ENCODE measurements at places on chromosomes 2 and 18.

DNA sequence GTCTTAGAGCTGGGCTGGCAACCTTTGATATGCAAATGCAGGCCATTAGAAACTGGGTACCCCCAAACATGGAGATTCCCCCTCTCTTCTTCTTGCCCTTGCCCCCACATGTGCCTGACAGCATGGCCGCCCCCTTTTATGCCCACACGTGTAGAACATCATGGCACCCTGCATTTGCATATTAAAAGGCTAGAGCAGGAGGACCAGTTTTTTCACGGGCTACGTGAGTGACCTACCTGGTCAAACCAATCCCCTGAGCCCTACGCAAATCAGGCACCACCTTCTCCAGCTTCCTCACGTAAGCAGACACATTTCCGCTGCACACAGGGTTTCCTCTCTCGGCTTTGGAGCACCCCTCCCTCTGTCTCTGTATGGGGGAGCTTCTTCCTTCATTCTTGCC is 110.9 kb upstream of the COPS8 start:
- DNase-seq, result no peak

DNA sequence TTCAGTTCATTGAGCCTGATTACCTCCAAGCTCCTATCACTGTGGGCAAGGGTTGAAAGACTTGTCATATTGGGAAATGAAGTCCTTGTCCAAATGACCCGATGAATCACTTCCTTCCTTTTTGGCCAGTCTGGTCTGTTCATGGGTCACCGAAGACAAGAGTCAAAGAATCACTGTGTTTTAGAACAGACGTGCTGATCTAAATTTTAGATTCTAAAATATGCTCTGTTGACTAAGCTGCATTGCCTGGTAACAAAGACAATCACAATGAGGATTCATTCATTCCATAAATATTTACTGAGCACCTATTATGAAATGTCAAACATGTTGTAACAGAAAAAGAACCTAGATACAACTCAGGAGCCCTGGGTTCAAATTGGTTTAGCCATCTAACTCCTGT is 99.4 kb upstream of the RND3 start:
- DNase-seq, result no peak

DNA sequence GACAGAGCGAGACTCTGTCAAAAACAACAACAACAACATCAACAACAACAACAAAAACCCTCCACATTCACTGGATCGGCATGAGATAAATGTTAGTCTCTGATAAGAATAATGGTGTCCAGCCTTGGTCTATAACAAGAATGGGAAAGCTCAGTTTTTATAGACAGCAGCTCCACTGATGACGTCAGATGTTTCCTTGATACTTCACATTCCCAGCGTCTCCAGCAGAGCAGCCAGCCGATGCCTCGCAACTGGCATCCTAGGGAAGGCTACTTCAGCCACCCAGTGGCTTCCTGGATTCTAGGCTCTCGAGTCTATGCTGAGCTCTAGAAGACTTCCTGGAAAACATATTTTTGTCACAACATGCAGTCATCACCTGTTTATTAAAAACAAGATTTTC is 271.4 kb upstream of the SMIM21 start:
- DNase-seq, result no peak

- no peak for DNase-seq
Observed at GRCh38 chr2:9071032-9071431, 67.5 kb upstream of the MBOAT2 start.

- DNase-seq, result no peak
Observed at GRCh38 chr2:109455731-109456691, 157.8 kb downstream of the SEPTIN10 start.

- no peak for DNase-seq
Observed at GRCh38 chr2:207061181-207061580, 104.6 kb downstream of the KLF7 start.

- no peak for DNase-seq
Observed at GRCh38 chr2:232300894-232301387, 77.6 kb upstream of the ALPP start.

DNA sequence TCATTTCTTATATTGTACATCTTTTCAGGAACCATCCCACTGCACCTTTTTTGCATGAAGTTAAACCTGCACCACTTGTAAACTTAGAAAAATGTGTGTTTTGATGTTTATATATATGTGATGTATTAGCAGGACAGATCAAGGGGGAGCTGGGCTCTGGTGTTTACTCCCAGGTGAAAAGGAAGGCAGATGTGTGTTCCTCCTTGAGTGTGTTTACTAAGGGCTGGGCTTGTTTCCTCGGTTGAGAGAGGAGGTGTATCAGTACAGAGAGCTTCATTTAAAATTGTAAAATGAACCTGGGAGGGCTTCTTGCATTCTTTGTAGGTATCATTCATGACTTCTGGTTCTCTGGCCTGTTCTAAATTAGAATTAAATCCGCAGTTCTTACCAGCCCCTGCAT is 14.8 kb downstream of the LPIN1 start:
- DNase-seq, result no peak

DNA sequence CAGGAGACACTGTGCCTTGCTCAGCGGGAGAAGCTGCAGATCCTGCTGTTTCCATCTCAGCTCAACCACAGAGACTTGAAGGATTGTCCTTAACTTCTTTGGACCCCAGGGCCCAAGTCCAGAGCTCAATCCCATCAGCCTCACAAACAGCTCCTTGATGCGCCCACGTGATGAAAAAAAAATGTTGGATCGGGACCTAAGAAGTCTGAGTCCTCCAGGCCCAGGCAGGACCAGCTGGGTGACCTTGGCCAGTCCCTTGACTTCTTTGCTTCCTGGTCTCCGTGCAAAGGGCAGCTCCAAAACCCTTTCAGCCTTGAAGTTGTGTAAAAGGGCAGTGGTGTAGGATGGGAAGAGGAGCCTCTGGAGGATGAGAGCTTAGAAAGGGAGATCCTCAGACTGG is 175.5 kb downstream of the ZFP36L2 start:
- DNase-seq, result no peak

DNA sequence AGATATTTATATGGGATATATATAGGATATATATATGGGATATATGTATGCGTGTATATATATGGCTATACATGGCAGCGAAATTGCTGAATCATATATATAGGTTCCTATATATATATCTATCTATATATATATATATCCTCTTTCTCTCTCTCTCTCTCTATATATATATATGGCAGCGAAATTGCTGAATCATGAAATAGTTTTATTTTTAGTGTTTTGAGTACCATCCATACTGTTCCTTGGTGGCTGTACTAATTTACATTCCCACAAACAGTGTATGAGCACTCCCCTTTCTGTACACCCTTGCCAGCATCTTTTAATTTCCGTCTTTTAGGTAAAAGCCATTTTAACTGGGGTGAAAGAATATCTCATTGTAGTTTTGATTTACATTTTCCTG is 397.6 kb upstream of the LINC00305 start:
- DNase-seq, result no peak

DNA sequence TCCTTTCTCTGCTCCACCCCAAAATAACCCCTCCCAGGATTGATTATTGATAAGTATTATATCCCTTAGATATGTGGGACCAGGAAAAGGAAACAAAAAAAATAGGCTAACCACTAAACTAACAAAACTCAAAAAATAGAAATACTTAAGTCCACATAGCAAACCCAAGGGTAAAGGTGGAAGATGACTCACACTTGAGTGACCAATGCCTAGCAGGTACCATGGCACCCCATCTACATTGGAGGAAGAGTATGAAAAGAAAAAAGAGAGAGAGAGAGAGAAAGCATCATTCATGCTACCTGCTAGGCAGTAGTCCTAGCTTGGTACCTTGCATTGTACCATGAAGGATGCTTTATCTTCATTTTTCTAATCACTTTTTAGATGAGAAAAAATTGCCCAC is 6.3 kb downstream of the EXOC6B start:
- no peak for DNase-seq

GRCh38 chr2:84619794-84620371 is 103.6 kb downstream of the DNAH6 start:
- DNase-seq, result no peak

GRCh38 chr2:23760736-23761135 is 166.2 kb downstream of the ATAD2B start:
- DNase-seq, result no peak

- no peak for DNase-seq
Observed at GRCh38 chr2:122166820-122167219, 411.4 kb downstream of the TSN start.

DNA sequence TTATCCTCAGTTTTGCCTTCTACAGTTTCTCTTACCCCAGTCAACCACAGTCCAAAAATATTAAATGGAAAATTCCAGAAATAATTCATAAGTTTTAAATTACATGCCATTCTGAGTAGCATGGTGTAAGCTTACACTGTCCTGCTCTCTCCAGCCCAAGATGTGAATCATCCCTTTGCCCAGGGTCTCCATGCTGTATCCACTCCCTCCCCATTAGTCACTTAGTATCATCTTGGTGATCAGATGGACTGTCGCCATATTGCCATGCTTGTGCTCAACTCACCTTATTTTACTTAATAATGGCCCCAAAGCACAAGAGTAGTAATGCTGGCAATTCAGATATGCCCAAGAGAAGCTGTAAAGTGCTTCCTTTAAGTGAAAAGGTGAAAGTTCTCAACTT is 18.5 kb upstream of the CCNT2 start:
- DNase-seq, result no peak

- peak; percentile 29 for DNase-seq
Observed at GRCh38 chr2:10544252-10544651, 96.1 kb upstream of the ODC1 start.

- DNase-seq, result no peak
Observed at GRCh38 chr2:11568436-11568835, 34.6 kb downstream of the GREB1 start.

DNA sequence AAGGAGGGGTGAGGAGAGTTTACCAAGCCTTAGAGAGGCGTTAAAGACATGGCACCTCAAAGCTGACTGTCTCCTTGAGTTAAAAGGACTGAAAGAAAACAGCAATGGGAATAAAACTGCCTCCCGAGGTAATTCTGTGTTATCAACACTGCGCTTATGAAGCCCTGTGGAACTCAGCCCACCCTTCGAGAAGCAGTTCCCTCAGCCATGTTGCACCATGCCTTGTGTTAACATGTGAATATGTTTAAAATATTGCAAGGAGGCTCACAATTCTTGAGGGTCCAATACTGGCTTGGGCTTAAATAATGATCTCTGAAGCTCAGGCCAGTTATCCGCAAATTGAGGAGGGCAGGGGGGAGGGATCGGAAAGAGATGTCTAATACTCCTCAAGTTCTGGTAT is 14.7 kb downstream of the KLF7 start:
- DNase-seq, result no peak

DNA sequence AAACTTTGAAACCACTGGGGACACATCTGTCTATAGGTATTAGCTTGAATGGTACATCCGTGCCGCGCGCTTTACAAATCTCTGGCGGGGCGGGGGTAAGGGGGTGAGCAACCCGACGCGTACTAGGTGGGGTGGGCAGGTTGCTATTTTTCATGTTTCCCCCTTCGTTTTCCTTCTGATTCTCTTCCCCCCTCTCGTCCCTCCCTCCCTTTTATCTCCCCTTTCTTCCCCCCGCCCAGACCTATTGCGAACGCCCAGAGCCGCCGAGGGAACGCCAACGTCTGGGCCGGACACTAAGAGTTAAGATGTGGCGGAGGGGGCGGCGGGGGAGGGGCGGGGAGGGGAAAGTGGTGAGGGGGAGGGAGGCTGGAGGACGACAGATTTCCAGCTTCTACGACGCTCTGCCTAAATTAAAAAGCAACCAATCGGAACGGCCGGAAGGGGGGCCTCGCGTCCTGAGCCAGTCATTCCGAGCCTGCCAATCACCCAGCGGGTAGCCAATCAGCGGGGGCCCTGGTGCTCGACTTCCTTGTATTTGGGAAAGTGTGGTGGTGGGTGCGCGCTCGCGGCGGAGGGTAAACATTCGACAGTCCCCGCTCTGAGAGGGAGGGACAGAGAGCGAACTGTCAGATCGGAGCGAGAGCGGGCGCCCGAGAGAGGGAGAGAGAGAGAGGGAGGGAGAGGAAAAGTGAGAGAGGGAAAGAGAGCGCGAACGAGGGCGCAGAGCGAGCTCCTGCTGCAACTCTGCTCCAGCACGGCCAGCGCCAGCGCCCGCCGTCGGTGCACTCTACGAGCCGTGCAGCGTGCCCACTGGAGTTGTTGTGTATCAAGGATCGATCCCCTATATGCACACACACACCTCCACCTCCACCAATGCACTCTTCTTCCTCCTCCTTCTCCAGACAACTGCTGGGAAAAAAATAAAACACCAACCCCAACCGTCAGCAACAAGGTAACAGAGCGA is at the start of gene POU3F3:
TSS of gene POU3F3 (plus strand) at position 582 of the 964 bp plus-strand sequence. CDS start 1,396 bp downstream, outside the sequence.
- peak; percentile 47 for DNase-seq

DNA sequence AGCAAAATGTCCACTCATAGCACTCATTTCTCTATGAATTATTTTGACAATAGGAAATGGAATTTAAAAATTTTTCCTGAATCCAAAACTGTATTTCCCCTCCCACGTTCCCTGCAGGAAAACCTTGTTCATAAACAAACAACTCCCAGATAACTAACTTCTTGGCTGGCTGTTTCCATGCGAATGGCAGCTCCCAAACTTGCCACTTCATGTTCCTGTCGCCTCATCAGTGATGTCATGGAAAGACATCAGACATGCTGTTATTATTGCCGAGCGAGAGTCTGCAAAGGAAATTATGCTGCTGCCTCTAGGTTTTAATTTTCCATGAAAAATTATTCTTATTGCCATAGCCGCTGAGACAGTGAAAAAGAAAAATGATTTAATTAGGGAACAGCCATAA is 117.0 kb upstream of the RIOK3 start:
- DNase-seq, result no peak

DNA sequence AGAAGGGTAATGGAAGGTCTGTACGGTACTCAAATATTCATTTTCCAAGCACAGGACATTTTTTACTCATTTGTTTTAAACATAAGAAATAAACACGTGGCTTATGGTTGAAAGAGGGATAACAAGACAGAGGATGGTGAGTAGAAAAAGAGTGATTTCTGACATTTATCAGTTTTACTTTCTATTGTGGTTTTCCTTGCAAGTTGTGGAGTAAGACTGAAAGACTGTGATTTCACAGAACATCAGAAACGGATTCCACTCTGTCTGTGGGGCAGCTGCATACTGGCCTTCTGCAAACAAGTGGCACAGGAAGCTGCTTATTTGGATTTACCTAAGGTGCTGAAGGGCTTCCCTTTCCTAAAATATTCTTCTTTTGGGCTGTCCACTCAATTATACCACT is 122.2 kb upstream of the ITGB6 start:
- DNase-seq, result no peak

GRCh38 chr18:3358310-3358709 is 91.7 kb upstream of the TGIF1 start:
- no peak for DNase-seq

DNA sequence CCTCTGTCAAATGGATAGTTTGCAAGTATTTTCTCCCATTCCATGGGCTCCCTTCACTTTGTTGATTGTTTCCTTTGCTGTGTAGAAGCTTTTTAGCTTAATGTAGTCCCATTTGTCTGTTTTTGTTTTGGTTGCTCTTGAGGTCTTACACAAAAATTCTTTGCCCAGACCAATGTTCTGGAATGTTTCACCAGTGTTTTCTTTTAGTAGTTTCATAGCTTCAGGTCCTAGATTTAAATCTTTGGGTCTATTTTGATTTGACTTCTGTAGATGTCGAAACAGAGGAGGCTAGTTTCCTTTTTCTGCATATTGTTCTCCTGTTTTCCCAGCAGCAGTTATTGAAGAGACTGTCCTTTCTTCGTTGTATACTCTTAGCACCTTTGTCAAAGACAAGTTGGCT is 351.6 kb downstream of the PTPRM start:
- no peak for DNase-seq

GRCh38 chr2:102895376-102895775 is 133.5 kb downstream of the TMEM182 start:
- DNase-seq, result no peak

GRCh38 chr2:114628481-114628880 is 186.0 kb downstream of the DPP10 start:
- DNase-seq, result no peak
